Mucosa of gallbladder (tissue), 1 donor: ENCODE measurements at places on chromosomes 6 and 20.
A peak's percentile ranks its signal among the peaks of the same experiment; 100 is the strongest.

- no peak for DNase-seq
These were observed 136.8 kb downstream of the EPHA7 start for GRCh38 chr6:93282521-93283031.

GRCh38 chr20:63835021-63835858 is 4.2 kb upstream of the ZBTB46 start:
- peak; percentile 93 for DNase-seq

- DNase-seq: peak; percentile 73
These were observed 33.4 kb upstream of the SLC22A1 start for GRCh38 chr6:160088069-160088783.

GRCh38 chr6:123810214-123810613 is 6.5 kb downstream of the NKAIN2 start:
- no peak for DNase-seq

DNA sequence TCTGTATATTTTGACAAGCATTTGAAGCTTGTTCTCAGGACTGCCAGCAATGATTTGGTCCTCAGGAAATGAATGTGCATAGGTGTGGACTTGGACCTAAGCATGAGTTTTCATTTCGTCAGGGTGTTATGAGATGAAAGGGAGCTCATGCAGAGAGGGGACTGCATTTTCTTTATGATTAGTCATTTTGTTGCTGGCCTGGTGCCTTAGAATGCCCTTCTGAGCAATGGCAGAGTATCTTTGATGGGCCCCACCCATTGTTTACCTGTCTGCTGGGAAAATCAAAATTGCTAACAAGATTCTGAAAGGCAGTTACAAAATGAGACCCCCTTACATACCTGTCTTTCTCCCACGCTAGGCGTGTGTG is 51.5 kb upstream of the MTHFD1L start:
- DNase-seq: no peak
